Stomach (tissue), 19 donors: ENCODE measurements at places on chromosomes 2 and 18. TPM values are rescaled to one million over a fixed set of nuclear protein-coding genes. Genes with fewer than 3 reads are reported as not detected.

DNA sequence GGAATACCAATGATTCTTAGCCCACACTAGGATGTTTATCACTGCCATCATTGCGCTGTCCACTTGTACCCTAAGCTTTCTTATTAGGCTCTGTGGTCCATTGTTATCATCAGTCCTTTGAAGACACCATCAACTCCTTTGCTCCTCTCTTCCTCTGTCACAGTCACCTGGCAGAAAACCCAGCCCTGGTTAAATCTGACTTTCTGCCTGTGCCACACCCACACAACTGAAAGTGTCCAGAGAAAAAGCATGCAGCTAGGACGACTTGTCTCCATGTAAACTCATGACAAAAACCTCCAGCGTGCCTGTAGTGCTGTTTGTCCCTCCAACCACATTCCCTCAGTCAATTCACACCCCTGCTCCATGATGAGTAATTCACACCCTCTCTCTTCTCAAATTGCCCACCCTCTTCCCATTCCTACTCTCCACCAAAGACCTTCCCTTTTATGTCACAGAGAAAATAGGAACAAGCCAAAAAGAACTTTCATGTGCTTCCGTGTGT is 297.4 kb upstream of the MGAT5 start:
- DNase-seq: no peak

DNA sequence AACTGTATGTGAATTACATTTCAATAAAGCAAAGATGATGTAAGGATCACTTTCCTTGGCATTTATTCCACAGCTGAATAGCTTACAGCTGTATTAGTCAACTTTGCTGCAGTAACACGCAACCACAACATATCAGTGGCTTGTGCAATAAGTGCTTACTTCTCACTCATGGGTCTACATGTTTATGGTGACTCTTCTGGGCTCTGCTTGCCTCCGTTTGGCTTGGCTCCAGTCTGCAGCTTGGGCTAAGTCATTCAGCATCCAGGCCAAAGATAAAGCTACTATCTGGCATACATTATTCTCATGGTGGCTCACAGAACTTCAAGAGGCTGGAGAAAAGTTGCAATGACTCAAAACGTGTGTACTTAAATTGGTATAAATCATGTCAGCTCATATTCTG is 355.0 kb downstream of the RNF144A start:
- DNase-seq: no peak

GRCh38 chr2:179262077-179262660 is 2.5 kb downstream of the SESTD1 start:
- DNase-seq: no peak

DNA sequence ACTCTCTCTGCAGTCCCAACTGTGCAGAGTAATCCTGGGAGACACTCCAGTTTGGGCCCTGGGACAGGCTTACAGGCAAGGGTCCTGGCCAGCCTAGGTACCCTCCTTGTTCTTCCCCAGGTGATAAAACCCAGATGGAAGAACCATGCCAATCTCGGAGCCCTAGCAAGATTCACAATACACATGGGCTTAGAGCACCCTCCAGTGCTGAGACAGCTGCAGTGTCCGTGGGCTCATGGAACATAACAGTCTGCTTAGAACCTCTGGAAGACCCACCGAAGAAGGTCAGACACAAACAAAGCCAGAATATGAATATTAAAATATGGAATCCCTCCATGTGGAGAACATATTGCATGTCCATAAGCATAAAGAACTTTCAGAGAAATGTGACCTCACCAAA is 568.1 kb downstream of the KCNJ3 start:
- DNase-seq: no peak

DNA sequence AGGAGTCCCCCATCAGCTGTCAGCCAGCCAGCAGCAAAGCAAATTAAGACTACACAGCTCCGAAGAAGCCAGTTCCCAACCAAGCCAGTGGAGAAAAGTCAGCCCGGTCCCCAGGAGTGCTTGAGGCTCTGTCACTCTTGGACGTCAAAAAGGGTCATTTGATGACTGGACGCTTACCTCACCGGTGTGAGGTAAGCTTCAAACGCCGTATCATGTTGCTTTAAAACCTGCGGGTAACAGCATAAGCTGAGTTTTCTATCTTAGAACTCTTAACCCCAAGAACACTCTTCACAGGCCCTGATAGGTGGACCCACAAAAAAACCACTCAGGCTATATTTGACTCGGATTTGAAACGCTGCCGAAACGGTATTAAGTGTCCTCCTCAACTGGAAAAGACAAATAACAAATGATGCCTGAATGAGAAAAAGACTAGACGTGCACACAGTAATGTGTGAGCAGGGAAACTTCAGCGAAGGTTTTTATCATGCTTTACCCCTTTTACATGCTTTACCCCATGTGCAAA is 682 bp upstream of the LNPK start:
- DNase-seq: peak; percentile 62

- no peak for DNase-seq
These were observed 124.4 kb upstream of the PXDN start for GRCh38 chr2:1868683-1869141.

DNA sequence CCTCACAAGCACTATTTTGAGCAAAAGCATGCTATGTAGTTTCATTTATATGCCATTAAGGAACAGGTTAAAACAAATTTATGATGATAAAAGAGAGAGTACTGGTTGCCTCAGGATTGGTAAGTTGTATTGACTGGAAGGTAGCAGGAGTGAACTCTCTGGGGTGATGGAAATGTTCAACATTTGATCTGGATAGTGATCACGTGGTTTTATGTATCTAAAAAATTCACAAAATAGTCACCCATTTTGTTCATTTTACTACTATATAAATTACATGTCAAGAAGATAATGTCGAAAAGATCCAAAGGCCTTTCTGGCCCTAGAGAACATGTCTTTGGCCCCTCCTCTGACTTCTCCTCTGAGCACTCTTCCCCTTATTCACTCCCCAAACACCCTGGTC is 10.4 kb upstream of the RAPGEF4 start:
- no peak for DNase-seq

DNA sequence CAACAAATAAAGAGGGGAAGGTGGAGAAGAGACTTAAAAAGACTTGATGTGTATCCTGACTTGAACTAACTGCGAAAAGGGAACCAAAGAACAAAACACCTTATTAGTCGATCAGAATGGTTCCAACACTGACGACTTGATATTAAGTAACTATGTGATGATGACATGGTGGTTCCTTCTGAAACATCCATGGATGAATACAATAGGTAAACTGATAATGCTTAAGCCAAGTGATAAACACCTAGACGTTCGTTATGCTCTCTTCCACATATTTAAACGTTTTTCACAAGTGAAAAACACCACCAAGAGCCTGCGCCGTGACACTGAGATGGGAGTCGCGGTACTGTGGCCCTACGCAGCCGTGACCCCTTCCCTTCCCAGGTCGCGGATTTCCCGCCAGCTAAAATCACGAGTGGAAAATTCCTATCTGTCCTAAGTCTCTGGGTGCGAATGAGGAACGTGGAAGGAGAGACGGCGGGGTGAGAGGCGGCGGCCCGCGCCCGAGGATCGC is 797 bp downstream of the TTC32 start:
- no peak for DNase-seq

- peak; percentile 19 for DNase-seq
These were observed 6.5 kb upstream of the MTERF4 start for GRCh38 chr2:241108271-241109209.

DNA sequence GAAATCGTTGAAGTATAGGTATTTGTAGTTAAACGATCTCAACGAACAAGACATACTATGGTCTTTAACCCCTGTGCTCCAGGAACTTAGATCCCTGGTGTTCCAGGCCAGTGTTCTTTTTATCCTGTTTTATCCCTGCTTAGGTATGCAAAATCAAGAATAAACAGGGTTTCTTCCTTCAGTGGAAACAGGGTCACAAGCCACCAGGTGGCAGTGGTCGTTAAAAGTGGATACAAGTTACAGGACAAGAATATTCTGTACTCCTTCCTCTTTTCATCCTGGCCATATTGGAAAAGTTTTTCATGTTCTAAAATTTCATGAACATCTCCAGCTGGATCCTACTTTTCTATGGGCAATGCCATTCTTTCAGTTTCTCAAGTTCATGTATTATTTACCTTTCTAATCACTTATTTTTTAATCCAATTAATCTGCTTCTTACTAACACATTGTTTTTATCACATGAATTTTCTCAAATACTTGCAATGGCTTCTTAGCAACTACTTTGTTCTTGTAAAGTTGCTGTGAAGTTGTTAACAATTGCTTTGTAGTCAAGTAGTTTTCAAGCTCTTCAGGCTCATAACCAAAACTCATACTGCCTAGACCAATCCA is 16.4 kb upstream of the HNMT start:
- peak; percentile 79 for DNase-seq

DNA sequence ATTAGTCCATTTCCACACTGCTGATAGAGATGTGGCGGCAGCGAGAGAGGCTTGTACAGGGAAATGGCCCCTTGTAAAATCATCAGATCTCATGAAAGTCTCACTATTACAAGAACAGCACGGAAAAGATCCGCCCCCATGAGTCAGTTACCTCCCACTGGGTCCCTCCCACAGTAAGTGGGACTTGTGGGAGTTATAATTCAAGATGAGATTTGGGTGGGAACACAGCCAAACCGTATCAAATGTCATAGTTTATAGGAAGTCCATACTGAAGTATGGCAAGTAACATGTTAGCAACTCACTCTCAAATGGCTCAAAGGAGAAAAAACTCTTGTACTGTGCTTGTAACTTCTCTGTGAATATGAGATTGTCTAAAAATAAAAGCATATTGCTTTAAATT is 56.1 kb downstream of the FARP2 start:
- no peak for DNase-seq

RNU2-63P gene
- not detected for polyA plus RNA-seq

- DNase-seq: no peak
These were observed at the start of gene COLEC12 for GRCh38 chr18:500632-501405. TSS of gene COLEC12 (minus strand) at chr18:500701. CDS start at chr18:500514, 187 bp downstream.

GRCh38 chr2:106076941-106077340 is 117.2 kb downstream of the UXS1 start:
- no peak for DNase-seq

DNA sequence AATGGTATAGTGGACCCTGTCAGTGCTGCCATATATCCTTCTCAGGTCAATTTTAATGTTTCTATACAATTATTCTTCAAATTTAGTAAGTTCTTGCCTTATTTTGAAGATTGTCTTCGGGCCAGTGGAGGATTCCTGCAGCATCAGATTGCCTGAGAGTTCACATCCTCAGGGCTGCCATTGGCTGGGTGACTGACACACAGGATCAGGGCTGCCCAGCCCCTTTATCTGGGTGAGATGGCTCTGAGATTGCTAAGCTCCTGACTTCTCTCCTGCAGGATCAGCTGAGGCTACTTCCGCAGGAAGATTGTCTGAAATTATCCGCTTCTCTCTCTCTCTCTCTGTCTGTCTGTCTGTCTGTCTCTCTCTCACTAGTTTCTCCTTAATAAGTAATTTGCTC is 567.4 kb downstream of the TSN start:
- no peak for DNase-seq

GRCh38 chr2:191041418-191042161 is 27.6 kb upstream of the STAT1 start:
- no peak for DNase-seq

DNA sequence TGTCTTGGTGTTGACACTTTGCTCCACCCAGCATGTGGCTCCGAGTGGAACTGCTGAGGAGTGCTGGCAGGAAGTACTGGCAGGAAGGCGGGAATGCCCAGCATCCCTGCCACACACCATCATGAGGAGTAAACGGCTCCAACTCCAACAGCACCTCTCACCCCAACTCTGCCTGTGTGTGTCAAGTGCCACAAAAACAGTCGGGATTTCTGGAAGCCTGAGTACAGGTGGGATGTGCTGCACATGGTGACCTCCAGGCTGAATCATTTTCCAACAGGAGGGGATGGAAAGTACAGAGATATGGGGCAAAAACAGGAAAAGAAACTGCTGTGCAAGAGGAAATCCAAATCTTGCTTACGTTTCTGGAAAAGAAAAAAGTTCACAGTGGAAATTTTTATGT is 53.6 kb downstream of the PARD6G start:
- DNase-seq: no peak

GRCh38 chr2:3320910-3321605 is 56.6 kb downstream of the EIPR1 start:
- DNase-seq: no peak

HOXD12 gene
- polyA plus RNA-seq: not detected

ALK gene
- 0.13 TPM for polyA plus RNA-seq

GRCh38 chr18:57743008-57743407 is 60.1 kb downstream of the ATP8B1 start:
- DNase-seq: no peak

TMEM163 gene
- 2.0 TPM for polyA plus RNA-seq

DNA sequence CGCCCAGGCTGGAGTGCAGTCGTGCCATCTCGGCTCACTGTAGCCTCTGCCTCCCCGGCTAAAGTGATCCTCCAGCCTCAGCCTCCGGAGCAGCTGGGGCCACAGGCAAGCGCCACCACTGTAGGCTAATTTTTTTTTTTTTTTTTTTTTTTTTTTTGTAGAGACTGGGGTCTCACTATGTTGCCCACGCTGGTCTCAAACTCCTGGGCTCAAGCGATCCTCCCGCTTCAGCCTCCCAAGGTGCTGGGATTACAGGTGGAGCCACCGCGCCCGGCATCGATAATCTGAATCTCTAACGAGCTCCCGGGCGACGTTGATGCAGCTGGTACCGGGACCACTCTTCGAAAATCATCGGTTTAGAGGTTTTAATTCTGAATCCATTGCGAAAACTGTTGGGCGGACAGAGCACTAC is 520 bp upstream of the CYP20A1 start:
- DNase-seq: no peak

- no peak for DNase-seq
These were observed 78.5 kb downstream of the SDC1 start for GRCh38 chr2:20146401-20146800.

GRCh38 chr18:61742565-61743429 is 150.0 kb downstream of the RNF152 start:
- no peak for DNase-seq

DNA sequence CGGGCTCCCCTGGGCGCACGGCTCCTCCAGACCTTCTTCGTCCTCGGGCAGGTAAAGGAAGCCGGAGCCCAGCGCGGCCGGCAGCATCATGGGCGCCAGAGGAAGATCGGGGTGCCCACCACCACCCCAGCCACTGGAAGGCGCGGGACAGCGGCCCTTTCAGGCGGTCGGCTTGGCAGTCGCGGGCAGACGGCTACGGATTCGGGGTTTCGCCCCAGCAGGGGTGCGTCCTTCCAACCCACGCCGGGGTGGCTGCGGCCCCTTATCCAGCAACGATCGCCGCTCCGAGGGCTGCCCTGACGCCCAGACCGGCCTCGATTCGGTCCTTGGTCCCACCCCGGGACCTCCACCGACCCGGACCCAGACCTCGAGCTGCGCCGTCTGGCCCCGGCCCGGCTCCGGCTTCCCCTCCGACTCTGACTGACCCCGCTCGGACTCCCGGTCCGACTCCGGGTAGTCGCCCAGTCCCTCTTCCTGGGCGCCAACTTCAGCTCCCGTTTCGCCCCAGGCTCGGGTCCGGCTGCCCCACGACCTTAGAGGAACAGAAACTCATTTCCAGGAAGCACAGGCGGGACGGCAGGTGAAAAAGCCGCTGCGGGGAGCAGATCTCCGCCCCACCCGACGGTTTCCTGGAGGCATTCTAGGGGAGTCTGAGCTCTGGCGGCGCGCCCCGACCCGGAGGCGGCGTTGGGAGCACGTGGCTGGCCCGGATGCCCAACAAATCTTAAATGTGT is 30.2 kb upstream of the SSB start:
- DNase-seq: no peak

GRCh38 chr18:48997985-48998831 is 47.4 kb upstream of the SMAD7 start:
- DNase-seq: peak; percentile 68

NCL gene
- polyA plus RNA-seq: 123 TPM
